ENCODE measurements at places on chromosomes 4 and X.
A peak's percentile ranks its signal among the peaks of the same experiment; 100 is the strongest.

DNA sequence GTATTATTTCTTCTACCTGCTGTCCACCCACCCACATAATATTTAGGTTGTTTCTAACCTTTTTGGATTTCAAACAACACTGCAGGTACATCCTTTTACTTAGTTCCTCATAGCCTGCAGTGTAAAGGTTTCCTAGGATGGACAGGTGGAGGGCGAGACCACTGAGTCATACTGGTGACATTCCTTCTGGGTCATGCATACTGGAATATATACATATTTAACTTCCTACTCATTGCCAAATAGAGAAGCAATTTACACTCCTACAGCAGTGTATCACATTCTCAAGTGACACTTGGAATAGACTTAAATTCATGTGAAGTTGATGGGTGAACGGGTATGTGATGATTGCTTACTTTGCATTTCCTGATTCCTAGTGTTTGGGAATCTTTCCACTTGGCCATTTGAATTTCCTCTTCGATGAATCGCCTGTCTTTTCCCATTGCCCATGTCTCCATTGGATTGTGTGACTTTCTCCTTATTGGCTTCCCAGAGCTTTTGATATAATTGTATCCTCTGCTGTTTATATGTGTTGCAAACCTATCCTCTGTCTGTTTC lies 8.2 kb upstream of the PPP2R2C start:
- no peak for DNase-seq

- DNase-seq: no peak
Observed at GRCh38 chr4:145301386-145302080, 121.1 kb upstream of the OTUD4 start.

GRCh38 chr4:4328206-4328605 lies 38.2 kb downstream of the ZBTB49 start:
- no peak for DNase-seq

- DNase-seq: no peak
Observed at GRCh38 chr4:74284053-74284452, 24.2 kb upstream of the EPGN start.

DNA sequence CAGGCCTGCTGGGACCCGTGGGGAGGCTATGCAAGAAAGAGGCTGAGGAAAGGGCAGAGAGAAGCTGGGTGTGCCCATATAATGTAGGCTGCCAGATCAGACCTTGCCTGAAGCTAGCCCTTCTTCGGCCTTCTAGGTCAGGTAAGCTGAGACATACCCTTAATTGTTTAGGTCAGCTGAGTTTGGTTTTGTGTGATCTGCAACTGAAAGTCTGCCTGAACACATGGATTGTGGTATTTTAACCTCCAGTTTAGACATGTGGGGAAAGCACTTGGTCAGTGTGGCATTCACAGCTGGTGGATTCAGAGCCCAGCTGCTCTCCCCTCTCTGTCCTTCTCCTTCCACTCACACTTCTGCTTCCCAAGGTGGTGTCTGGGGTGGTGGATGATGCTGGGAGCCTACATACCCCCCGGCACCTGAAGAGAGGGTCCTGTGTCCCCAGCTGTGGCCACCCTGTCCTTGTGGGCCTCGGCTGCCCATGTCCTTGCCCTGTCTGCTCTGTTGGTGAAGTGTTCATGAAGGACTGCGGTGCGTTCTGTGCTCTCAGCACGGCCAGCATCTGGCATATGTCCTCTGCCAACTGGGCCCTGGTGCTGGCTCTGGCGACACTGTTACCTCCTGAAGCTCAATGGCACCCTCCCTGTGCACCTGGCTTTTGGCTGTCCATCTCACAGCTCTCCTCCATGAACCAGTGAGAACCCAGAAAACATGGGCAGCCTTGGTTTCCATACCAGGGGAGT lies 82.1 kb downstream of the NAT8L start:
- no peak for DNase-seq

DNA sequence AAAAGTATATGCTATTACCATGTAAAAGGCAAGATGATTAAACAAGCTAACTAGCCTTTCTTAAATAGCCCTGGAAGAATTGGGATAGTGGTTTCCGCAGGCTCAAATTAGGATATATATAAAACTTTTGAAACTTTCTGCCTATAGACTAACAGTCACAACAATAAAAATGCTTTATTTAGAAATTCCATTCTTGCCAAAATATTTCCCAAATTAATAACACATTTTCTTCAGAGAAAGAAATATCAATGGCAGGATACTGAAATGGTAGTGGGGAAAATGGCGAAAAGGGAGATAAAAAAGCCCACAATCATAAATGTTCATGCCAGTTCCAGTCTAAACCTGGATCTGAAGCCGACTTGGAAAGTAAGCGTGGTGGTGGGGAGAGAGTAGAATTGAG lies 56.0 kb downstream of the MAD2L1 start:
- no peak for DNase-seq

DNA sequence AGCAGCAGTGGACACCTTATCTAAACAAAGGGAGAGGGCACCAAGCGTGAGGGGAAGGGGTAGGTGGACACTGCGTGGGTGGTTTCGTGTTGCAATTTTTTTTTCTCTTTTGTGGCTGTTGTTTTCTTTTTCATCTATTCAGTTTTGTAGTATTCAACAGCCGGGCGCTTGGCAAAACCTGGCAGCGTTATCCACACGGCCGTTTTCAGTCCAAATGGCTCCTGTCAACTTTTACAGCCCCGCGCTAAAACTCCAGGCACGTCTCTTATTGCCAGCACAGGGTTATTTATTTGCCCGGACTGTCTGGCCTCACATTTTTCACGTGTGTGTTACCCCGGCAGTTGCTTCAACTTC lies 192.2 kb downstream of the BCOR start:
- DNase-seq: no peak

DNA sequence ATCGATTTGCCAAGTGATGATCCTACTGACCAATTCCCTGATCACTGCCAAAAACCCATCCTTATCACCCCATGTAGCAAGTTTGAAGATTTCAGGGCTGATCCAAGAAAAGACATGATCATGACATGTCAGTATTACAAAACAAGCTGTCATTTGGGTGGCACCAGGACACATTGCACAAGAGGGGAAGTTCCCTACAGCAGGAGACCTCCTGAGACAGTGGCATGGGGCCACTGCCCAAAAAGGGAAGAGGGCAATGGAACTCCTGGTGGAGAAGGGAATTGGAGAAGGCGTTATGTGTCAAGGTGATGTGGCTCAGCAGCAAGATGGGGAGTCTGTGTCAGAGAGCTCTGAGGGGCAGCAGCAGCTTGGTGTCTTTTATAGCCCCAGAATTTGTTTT lies 43.4 kb downstream of the ZNF182 start:
- DNase-seq: no peak

DNA sequence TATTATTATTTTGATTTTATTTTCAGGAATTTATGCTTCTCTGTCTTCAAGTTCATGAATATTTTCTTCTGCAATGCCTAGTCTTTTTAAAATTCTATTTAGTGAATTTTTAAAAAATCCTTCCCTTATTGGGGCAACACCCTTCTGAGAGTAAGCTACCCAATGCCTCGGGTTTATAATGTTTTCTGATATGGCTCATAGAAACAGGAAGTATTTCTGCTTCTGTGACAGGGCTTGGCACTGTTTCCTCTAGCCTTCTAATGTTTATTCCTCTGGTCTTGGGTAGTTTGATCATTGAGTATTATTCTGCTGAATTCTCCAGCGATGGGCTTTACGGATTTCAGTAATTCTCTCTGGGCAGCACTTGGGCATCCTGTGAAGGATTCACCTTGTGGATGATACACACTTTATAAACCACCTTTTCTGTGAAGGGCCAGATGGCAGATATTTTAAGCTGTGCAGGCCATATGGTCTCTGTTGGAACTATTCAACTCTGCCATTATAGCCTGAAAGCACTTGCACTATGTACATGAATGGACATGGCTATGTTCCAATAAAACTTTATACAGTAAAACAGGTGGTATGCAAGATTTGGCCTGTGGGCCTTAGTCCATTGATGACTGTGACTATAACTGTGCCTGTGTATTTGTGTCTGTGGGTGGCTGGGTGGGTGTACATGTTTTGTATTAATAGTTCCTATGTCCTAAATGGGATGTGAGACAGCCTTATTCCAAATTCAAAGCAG lies 95.9 kb upstream of the FAT1 start:
- DNase-seq: no peak

DNA sequence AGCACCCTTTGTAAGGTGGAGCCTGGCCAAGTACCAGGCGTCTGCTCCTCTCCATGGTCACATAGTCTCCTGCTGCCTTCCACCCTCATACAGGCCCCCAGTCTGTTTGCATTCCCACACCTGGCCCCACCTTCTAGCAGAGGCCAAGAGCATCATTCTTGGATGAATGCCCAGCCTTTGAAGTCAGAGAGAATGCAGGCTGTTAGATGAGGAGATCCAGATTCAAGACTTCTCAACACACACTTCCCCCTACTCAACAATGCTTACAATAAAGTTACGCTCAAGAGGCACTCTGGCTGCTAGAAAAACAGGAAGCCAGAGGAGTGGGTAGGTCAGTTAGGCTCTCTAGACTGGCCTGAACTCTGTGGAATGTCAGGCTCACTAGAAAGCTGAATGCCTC lies 43.3 kb downstream of the SHROOM4 start:
- no peak for DNase-seq

DNA sequence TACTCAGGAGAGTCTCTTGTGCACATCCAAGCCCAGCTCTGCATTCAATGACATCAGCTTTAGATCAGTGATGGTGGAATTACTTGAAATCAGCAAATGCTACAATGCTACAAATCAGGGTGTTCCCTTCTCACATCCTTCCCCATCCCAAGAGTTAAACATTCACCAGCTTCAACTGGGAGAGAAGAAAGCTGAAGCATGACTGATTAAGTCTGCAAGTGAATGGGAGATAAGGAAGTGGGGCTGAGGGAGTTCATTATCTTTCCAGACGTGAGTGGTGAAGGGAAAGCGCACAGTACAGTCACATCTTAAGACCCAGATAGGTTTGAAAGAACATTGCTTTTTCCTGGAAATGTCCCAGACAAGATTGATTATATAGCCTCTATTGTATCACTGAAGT lies 26.2 kb upstream of the MAP9 start:
- no peak for DNase-seq

- no peak for DNase-seq
Observed at GRCh38 chrX:110531873-110532580, 173.4 kb downstream of the RTL9 start.

- no peak for DNase-seq
Observed at GRCh38 chr4:16417198-16417597, 190.9 kb upstream of the TAPT1 start.

DNA sequence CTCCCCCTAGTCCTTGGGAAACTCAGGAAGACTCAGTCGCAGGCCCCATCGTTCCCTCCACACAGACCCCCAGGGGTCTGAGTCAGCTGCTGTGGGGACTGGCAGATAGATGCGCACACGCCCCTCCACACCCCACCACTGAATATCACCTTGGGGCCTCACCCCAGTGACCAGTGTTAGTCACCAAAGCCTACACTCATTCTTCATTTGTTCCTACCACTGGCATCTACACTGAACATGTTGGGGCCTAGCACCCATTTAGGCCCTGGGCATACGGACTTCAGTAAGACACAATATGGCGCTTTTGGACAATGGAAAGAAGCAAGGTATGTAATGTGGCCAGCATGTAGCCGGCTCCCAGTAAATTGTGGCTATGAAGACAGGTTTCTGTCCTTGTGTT lies 154.1 kb upstream of the PJA1 start:
- DNase-seq: no peak

GRCh38 chrX:76279007-76279406 lies 106.1 kb downstream of the PBDC1 start:
- no peak for DNase-seq

DNA sequence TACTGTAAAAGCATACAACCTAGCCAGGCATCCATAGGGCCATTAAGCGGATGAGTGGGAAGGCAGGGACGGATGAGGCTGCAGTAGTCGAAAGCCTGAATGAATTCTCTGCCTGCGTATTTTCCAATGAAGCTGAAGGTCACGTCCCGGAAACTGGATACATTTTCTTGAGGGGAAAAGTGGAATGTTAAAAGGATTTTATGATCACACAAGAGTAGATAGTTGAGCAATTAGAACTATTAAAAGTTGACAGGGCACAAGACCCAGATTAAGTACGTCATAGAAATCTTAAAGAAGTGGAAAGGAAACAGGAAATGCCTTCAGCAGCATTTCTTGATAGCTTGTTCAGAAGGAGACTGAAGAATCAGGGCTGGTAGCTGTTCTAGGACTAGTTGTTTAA lies 98.3 kb upstream of the CXXC4 start:
- DNase-seq: no peak

DNA sequence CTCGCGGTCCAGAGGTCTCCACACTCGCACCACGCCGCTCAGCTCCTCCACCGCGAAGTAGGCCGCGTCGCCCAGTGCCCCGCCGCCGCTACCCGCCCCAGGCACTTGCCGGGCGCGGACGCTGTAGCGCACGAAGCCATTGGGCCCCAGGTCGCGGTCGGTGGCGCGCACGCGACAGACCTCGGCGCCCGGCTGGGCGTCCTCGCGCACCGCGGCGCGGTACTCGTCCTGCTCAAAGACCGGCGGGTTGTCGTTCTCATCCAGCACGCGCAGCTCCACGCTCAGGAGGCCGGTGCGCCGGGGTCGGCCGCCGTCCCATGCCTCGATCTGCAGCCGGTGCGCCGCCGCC lies 1.4 kb downstream of the DCHS2 start:
- no peak for DNase-seq

DNA sequence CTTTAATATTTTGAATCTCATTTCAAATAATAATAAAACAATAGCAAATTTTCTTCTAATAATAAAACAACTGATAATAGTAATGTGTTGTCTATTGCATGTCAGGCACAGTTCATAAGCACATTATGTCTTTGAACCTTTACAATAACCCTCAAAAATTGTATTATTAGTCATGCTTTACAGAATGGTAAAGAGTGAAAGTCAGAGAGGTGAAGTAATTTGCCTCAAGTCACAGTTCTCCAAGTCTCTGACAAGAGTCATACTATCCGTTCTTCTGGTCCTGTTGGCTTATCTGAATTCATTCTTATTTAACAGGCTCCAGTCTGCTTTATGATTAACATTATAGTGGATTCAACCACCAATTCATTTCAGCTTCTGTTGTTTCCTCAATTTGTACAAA lies 313.0 kb downstream of the AFF2 start:
- DNase-seq: no peak

- DNase-seq: no peak
Observed at GRCh38 chr4:140652601-140653000, 83.8 kb upstream of the UCP1 start.

GRCh38 chrX:101370888-101371504 lies 15.0 kb downstream of the BTK start:
- DNase-seq: no peak

DNA sequence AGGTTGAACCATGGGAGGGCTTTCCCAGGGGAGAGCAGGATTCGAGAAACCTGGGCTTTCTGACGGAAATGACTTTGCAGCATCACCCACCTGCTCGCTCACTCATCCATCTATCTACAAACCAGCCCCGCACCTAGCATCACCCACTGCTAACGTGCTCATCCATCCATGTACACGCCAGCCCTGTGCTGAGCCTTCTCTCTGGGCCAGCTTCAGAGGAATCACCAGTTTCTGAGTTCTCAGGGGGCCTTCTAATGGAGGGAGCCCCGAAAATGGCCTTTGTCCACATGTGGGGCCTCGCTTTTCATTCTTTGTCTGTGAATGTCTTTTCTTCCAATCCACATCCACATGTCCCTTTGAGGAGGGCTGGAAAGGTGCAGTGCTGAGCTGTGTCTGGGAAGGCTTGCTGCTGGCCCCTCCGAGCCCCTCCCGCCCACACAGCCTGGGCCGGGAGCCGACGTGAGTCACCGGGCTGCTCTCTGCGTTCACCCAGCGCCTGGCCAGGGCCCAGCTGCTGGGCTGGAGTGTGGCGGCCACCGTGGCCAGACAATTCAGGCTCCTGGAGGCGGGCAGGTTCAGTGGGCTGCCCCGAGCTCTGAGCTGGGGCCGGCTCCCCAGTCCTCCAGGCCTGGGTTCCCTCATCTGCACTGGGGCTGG lies 14.7 kb downstream of the SORCS2 start:
- DNase-seq: peak; percentile 58

GRCh38 chr4:165009493-165010227 lies 22.1 kb upstream of the TRIM60 start:
- DNase-seq: no peak

Data from 8988T (cell line).